SIG-M5 (cell line): ENCODE measurements at places on chromosomes 3 and 15.

GRCh38 chr3:36192901-36193300 lies 187.4 kb upstream of the STAC start:
- no peak for DNase-seq

- DNase-seq, result no peak
Observed at GRCh38 chr3:124577494-124578167, 152.6 kb upstream of the UMPS start.

DNA sequence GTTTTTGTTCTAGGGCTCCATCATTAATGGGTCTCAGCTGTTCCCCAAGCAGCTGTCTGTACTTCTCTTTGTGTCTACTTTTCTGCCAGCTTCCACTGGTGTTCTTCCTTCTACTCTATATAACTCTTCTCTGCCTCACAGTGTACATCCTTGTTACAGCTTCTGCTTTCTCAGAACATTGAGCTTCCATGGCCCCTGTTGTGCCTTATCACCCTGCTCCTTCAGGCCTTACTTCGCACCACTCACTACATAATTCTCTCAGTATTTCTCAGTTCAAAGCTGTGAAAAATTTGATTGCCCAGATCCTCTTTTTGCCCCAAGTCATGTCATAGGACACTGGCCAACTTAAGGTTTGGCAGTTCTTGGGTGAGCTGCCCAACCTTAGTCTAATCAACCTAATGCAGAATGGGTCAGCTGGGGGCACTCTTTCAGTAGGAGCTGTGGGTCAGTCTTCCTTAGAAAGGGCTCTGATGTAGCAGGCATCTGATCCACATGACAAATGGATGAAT lies 28.9 kb downstream of the CSTA start:
- no peak for DNase-seq

DNA sequence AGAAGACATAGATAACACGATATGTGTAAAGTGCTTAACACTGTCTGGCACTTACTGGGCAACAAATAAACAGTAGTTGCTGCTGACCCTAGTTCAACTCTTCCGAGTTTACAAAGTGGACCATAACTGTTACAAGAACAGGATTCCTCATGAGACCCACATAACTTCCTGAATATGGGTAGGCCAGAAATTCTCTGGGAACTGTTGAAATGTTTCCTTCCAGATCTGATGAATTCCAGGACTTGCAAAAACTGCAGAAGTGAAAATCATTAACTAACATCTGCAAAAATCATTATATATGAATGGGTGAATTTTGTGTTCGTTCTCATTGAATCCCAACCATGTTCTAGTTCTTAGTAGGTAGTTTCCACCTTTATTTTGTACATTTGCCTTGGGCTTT lies 181.7 kb upstream of the MME start:
- DNase-seq, result no peak

- DNase-seq, result no peak
Observed at GRCh38 chr3:72848703-72849081, 447 bp upstream of the SHQ1 start.

DNA sequence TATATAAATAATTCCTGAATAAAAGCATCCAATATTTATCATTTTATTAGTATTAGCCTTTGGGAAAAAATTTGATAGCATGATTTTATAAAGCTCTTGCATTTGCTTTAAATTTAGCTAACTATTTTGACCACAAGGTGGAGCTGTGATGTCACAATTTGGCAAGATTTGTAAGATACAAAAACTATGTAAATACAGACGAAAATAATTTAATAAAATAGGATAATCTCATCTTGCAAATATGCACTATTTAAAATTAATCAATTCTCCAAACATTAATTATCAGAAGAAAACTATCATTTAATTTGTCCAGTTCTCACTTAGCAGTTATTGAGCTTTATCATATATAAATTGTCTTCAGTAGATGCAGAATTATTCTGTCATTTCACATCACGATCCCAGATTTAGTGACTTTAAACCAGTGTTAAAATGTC lies 95.4 kb downstream of the PLOD2 start:
- DNase-seq, result no peak

- DNase-seq, result no peak
Observed at GRCh38 chr3:16516695-16517481, 3.4 kb upstream of the RFTN1 start.

DNA sequence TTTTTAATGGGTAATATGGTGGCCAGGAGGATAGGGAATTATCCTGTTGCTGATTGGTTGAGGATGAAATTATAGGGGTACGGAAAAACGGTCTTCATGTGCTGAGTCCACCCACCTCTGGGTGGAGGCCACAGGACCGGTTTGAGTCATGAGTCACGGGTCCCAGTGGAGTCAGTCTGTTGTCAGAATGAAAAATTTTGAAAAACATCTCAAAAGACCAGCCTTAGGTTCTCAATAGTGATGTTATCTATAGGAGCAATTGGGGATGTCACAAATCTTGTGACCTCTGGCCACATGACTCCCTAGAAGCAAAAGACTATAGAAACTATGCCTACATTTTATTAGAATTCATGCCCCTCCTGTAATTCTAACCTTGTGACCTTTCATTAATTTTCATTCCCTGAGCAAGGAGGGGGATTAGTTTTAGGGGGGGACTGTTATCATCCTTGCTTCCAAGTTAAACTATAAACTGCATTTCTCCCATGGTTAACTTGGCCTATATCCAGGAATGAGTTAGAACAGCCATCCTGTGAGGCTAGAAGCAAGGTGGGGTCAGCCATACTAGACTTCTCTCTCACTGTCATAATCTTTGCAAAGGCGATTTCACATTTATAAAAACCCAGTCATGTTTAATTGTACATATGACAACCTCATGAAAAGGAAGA lies 101.2 kb downstream of the TCF12 start:
- no peak for DNase-seq

- no peak for DNase-seq
Observed at GRCh38 chr3:8729479-8729878, 4.1 kb upstream of the CAV3 start.

- DNase-seq, result no peak
Observed at GRCh38 chr15:93170329-93170728, 81.3 kb upstream of the RGMA start.

- DNase-seq, result peak; percentile 61
Observed at GRCh38 chr15:63436872-63437375, 55.3 kb upstream of the CA12 start.

- DNase-seq, result no peak
Observed at GRCh38 chr15:59484399-59484798, 46.4 kb downstream of the FAM81A start.

DNA sequence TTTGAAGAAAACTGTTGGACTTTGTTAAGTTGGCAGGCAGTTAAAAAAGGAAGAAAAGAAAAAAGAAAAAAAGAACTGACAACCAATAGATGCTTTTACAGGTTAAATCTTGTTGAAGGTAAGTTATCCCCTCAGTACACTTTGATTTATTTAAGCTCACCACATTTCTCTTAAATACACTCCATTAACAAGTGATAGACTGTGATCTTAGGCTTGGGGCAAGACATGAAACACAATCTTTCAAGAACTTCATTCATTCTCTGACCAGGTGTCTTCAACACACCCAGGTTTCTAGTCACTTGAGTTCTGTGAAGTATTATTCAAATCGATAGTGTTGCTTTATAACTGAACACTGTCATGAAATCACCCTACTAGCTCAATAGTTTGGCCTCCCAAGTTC lies 751.9 kb downstream of the ROBO1 start:
- DNase-seq, result no peak

GRCh38 chr3:65348398-65348995 lies 660.7 kb upstream of the ADAMTS9 start:
- DNase-seq, result no peak

DNA sequence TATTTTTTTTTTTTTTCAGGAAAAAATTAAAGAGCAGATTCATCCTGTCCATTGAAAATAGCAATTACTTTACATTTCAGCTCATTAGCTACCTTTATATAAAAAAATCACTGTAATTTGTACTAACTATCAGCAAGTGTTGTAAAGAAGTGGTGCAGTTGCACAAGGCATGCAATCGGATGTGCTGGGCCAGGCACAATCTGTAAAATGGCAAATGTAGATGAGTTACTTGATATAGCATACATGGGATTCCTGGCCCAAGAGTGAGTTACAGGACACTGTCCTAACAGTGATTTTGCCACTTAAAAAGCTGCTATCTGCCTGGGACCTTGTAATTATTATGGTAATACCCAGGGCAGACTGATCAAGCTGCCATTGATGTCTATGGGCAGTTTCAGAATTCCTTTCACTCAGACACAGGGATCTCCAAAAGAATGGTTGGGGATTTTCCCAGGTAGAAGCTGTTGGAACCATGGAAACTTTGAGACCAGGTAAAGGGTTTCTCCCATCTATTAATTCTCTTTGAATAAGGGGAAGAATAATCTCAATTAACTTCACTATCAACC lies 182.2 kb upstream of the ICE2 start:
- no peak for DNase-seq

GRCh38 chr3:61683549-61684236 lies 122.3 kb downstream of the PTPRG start:
- no peak for DNase-seq

- no peak for DNase-seq
Observed at GRCh38 chr15:98524838-98525660, 123.3 kb upstream of the IGF1R start.

DNA sequence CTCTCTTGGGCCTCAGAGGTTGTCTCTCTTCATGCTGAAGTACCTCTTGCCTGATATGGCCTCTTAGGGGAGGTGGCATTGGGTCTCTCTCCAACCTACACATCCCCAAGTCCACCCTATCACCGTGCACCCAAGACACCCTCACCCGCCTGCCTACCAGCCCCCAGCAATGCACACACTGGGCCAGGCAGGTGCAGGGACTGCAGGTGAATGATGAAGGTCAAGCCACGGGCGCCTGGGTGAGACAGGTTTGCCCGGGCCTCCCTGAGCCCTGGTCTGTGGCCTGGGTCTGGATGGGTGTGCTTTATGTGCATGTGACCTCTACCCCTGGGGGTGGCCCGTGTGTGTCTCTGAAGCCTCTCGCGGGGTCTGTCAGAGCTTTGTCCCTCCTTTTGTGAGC lies 68.3 kb downstream of the WNT7A start:
- no peak for DNase-seq

GRCh38 chr3:135973841-135974240 lies 8.3 kb downstream of the PPP2R3A start:
- no peak for DNase-seq

DNA sequence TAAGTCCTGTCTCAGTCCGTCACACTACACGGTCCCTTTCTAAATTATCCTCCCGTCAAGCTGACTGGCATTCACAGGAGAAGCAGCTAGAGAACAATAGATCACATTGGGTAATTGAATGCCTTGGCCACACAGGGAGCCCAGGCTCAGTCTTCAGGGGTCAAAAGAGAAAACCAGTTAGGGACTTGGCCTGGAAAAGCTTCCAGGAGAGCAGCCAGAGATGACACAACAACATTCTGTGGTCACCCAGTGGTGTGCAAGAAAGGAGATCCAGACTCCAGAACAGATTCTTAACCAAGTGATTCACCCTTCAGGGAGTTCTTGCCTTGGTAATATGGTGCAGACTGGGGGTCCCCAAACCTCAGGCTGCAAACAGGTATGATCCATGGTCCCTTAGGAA lies 15.9 kb downstream of the ARHGAP31 start:
- DNase-seq, result no peak

DNA sequence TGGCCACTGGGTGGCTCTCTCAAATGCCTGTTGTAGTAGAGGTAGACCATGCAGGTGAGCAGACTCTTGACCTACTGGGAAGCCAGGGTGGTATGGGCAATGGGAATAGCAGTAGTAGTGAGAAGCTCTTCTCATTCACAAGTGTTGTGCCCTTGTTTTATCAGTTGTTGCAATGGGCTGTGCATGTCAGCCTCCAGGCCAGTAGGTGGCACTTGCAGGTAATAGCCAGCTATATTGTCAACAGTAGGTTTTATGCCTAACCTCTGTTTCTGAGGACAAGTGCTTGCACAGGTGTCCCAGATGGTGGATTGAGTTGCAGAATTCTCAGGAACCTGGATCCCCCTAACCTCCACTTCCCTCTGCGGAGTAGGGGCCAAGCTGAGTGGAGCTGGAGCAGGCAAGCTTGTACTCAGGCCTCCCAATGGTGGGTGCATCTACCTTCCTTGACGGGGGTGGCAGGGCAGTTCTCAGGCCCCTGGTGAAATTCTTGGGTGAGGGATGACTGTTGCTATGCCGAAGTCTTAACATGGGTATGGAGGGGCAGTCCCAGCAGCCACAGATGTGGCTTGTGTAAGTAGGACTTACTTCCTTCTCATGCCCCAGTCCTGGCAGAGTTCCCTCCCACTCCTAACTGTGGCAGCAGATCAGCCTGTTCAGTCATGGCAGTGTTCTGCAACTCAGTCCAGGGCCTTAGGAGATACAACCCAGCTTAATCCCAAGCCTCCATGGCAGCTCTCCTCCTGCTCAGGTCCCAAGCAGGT lies 104.3 kb downstream of the NEO1 start:
- DNase-seq, result no peak

DNA sequence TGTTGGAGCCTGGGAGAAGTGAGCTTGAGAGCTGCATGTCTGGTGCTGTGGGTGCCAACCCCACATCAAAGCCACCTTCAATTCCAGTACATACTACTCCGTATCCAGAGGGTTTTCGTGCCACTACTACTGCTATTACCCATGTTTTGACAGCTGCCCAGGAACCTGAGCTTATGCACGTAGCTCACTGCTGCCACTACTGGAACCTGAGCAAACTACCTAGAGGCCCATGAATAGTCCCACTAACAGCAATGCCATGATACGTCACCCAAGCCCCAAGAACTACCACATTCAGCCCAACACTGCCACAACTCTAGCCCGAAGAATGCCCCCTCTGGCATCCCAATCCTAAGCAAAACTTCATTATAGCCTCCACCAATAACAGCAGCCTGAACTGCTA lies 215.2 kb upstream of the BCHE start:
- DNase-seq, result no peak

DNA sequence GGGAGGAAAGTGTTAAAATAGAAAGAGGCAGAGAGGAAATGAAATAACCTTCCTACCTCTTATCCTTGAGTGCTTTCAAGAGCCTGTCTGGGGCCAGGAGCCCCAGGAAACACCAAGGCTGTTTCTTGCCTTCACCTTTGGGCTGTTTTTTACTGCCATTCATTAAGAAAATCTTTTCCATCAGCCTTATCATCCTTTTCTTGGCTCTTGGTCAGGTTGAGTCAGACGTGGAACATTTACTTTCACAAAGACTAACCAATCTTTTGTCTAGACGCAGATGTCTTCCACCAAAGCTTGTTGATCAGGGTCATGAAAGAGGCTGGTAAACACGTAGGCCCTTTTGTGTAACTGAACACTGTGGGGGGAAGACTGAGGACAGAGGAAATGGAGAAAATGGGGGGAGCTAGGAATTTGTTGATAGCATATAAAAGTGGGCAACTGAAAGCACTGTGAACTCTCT lies 151.0 kb upstream of the THBS1 start:
- no peak for DNase-seq

- DNase-seq, result no peak
Observed at GRCh38 chr3:175861916-175862315, 1002.8 kb downstream of the NAALADL2 start.

DNA sequence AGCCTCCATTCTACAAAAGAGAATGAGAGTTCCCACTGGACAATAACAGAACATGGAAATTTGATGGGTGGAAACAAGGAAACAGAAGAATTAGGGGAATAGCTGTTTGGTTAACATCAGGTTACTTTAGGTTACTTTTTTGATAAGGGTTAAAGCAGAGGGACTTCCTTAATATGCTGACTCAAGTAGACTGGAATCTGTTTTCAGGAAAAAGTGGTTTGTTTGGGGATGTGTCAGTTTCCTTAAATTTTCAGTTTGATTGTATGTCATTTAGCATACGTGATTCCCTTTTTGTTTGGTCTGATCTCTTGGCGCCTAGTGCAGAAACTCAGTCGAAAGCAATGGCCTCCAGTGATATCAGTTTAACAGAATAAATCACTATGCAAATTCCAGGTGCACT lies 411.8 kb upstream of the GRM7 start:
- no peak for DNase-seq
